Ascending aorta (tissue), 2 donors: ENCODE measurements at places on chromosomes 3 and 15.

DNA sequence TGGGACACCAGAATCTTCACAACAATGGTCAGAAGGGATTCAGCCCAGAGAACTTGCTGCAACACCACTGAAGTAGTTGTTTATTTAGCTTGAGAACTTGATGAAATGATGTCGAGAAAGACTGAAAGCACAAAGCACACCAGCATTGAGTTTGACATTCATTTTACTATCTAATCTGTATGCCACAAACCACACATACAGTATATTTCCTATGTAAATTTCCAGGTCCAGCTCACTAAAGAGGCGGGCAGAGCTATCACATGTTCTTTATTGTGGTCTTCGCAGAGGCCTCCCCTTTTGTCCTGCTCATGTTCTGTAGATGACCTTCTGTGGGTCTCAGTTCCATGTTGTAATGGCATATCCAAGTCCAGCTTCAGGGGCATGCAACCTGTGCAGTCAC is 10.4 kb upstream of the FMN1 start:
- DNase-seq: no peak

DNA sequence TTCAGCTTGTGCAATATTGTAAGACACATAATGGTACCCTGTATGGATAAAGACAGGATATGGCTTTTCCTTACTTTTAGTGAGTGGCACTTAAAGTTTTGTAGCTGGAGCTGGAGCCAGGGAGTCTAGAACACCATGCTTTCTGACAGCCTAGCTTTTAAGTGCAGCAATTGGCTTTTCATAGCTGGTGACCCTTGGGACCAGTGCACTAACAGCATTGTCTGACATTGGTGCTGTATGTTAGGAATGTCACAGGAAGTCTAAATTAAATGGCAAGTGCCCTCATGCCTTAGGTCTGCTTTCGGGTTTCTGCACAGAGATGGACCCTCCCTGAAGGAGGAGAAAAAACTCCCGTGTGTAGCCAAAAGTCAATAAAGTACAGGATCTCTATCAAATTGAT is 628.2 kb downstream of the NR2F2 start:
- DNase-seq: no peak

GRCh38 chr3:113409676-113410075 is 31.6 kb downstream of the CFAP44 start:
- DNase-seq: no peak

GRCh38 chr3:45528429-45528828 is 66.1 kb upstream of the LIMD1 start:
- no peak for DNase-seq

- DNase-seq: no peak
These were observed 45.1 kb upstream of the AMOTL2 start for GRCh38 chr3:134419214-134419959.

DNA sequence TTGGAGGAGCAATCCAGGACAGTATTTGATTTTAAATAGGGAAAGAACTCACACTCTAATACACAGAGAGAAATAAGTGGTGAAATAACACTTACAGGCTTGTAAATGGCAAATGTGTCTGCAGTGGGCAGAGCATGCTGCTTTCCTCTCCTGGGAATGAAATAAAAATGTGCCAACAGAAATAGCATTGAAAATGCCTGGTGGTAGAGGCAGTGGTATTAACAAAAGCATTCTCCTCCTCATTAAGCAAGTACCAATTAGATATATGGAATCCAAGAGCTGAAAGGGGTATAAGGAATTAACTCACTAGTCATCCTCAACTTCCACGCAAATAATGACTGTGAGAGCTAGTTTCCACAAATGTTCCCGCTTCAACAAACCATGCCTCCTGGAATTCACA is 364.1 kb upstream of the KCNMB2 start:
- DNase-seq: no peak

- DNase-seq: no peak
These were observed 48.6 kb upstream of the DUSP7 start for GRCh38 chr3:52104684-52105640.

GRCh38 chr15:85129881-85130280 is 148.2 kb downstream of the PDE8A start:
- DNase-seq: no peak

DNA sequence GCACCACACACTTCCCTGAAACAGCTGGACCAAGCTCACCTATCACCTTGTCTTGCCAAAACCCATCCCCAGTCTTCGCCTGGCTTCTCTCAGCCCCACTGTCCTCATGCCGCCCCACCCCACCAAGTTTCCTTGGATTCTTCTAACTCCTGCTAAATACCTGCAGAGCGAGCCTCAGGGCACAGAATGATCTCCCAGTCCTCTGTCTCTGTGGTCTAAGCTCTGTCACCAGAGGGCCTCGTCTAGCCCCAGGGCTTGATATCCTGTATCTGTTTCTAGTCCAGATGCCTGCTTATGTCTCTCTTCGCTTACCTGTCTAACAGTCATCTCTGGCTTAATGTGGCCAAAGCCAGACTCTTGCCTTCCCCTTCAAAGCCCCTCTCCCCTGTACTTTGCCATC is 9.7 kb downstream of the CCDC12 start:
- DNase-seq: no peak

GRCh38 chr3:69558912-69559311 is 173.0 kb upstream of the FRMD4B start:
- DNase-seq: no peak

DNA sequence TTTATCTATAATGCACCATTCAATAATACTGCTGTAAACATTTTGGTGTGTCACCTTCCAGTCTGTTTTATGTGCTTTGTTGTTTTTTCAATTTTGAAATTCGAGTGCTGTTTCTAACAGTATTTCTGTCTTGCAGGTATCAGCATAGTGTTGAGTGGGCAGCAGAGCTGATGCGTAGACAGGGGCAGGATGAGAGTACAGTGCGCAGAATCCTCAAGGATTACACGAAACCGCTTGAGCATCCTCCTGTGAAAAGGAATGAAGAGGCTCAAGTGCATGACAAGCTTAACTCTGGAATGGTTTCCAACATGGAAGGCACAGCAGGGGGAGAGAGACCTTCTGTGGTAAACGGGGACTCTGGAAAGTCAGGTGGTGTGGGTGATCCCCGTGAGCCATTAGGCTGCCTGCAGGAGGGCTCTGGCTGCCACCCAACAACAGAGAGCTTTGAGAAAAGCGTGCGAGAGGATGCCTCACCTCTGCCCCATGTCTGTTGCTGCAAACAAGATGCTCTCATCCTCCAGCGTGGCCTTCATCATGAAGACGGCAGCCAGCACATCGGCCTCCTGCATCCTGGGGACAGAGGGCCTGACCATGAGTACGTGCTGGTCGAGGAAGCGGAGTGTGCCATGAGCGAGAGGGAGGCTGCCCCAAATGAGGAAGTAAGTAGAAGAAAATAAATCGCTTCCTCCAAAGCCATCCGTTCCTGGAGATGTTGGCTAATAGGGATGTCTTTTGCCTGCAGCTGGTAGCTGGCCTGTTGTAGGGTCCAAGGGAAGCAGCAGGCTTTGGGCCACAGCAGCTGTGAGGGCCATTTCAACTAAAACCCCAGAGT is 19.1 kb downstream of the TSEN2 start:
- no peak for DNase-seq

- DNase-seq: no peak
These were observed 2.7 kb upstream of the ARNT2 start for GRCh38 chr15:80401456-80401855.

- no peak for DNase-seq
These were observed 85.0 kb upstream of the P3H2 start for GRCh38 chr3:190205739-190206138.

DNA sequence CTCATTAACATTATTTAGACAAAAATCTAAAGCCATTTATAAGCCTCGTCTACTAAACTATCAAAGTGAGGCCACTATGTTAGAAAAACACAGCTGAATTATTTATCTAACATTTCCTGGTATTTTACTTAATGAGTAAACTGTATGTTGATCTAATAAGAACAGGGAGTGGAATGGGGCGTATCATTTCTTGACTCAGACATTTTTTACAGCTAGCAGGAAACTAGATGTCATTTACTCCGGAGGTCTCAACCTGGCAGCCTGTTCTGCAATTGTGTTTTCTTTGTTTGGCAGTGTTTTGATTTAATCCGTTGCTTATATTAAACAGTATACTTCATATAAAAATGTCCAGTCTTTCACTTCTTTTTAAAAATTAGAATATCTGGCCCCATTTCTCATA is 79.1 kb upstream of the ABI3BP start:
- no peak for DNase-seq

GRCh38 chr15:100663915-100664281 is 61.5 kb downstream of the ASB7 start:
- DNase-seq: no peak

GRCh38 chr3:129065720-129066073 is 5.1 kb downstream of the GP9 start:
- DNase-seq: no peak

DNA sequence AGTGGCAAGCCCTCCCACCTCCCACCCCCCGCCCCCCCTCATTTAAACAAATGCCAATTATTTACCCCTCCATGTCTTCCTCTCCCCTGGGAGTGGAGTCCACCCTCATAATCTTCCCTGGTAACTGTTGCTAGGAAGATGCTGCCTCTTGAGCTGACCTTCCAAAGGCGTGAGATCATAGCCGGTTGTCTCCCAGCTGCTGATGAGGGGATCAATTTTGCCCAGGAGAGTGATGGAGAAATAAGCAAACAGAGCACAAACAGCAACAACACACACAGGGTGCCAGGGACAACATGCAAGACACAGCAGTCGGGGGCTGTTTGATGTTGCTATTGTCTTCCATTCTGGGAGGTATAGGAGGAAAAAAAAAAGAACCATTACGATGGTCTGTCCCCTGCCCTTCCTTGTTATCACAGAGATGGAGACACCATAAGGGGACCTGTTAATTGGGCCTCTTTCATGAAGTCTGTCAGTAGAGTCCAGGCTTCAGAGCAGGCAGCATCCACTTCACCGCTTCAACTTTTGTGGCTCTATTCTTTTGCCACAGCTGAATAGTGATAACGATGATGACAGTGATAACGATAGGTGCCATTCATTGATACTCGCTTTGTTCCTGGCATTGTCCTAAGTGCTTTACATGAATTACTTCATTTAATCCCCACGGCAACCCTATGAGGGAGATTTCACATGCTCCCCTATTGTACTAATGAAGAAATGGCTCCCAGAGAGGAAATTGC is 76.9 kb upstream of the RGMA start:
- no peak for DNase-seq

DNA sequence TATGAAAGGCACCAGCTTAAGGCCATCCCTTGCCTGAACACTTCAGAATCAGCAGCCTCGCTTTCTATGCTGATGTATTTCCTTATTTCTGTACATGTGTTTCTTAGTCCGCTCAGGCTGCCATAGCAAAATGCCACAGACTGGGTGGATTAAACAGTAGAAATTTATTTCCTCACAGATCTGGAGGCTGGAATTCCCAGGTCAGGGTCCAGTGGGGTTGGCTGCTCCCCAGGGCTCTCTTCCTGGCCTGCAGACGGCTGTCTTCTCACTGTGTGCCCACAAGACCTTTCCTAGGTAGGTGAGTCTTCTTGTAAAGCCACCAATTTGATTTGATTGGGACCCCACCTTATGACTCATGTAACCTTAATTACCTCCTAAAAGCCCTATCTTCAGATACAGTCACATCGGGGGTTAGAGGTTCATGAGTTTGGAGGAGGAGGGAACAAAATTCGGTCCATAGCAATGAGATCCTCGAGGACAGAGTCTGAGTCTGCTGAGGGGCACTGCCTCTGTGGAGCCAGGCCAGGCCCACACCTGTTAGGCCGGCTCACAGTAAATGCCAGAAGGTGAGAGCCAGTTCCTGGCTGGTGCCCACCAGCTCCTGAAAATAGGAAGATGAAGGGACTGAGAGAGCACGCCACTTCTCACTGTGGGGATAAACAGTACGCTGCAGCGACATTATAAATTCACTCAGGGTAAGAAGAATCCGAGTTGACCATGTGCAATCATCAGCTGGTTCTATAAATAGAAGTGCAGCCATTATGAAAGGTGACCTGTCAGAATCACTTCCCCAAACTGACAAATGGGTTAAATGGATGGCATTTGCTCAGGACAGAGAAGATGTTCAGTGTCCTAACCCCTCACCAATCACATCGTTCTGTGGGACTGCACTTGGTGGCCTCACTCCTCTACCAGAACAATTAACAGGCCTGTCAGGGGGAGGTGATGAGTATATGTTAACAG is 41.1 kb downstream of the CTXND1 start:
- DNase-seq: no peak

- DNase-seq: no peak
These were observed 158.4 kb downstream of the TIGIT start for GRCh38 chr3:114452256-114452655.

- DNase-seq: no peak
These were observed 51.1 kb downstream of the CMTM7 start for GRCh38 chr3:32442766-32443165.

DNA sequence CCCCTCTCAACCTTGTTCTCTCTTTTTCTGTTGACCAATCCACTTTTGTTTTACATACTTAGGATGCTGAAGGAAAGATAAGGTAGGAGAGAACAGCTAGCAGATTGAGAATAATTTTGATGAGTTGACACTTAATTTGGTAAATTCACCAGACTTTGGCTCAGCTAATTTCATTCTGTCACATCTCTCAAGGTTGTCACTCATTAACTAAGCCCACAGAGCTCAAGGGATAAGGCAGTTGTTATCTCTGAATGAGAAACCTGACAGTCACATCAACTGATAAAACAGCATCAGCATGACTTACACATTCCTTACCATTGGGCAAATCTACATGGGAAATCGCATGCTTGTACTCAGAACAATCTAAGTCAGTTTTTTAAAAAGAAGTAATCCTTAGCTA is 591.4 kb downstream of the NLGN1 start:
- no peak for DNase-seq

DNA sequence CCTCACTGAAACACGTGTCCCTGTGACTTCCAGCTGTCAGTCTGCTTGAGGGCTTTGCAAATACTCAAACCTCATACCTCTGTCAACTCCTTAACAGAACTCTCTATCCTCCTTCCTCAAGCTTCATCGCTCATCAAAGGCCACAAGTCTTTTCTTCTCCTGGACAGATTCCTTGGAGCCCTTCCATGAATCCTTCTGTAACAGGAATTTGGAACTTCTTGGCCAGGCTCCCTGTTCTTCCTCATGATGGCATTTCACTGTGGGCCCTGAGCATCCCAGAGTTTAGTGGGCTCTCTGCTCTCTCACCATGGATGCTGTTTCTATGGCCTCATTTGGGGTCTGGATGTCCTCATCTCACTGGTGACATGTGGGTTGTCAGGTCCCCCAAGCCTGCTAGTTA is 105.0 kb upstream of the TLE3 start:
- no peak for DNase-seq

GRCh38 chr3:161422171-161422700 is 50.9 kb upstream of the SPTSSB start:
- no peak for DNase-seq

DNA sequence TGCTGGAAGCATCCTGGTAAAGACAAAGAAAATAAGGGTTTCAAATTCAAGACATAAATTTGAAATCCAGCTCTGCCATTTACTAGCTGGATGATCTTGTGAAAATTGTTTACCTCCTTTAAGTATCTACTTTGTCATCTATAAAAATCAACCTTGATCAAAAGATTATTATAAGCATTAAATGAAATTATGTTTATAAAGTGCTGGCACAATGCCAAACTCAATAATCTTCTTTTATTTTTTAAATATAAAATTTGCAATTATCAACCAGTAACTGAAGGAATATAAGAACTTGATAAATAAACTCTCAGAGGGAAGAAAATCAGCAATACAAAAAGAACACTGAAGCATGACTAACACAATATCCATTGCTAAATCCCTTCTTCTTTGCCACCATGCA is 25.8 kb downstream of the C3orf33 start:
- DNase-seq: no peak

GRCh38 chr15:65212097-65212496 is 824 bp upstream of the CILP start:
- DNase-seq: no peak
